ENCODE measurements at places on chromosomes 1 and 21.

DNA sequence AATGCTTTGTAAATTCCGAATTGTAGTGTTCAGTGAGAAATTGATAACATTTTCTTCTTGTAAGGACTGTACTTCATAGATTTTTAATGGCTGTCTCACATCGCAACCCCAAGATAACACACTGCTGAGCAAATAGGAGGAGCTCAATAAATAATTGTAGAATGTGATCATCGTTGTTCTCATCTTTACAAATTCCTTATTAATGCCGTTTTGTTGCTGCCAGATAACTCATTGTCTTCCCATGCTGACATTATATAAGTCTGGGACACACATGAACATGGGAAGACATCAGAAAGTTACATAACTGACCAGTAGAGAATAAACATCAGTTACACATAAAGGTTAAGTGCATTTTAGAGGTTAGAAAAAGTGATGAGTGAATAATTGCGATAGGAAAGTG, 46.4 kb upstream of the TSPAN2 start:
- DNase-seq, result no peak

- no peak for DNase-seq
Measured at GRCh38 chr1:65955503-65955902, 162.8 kb downstream of the PDE4B start.

DNA sequence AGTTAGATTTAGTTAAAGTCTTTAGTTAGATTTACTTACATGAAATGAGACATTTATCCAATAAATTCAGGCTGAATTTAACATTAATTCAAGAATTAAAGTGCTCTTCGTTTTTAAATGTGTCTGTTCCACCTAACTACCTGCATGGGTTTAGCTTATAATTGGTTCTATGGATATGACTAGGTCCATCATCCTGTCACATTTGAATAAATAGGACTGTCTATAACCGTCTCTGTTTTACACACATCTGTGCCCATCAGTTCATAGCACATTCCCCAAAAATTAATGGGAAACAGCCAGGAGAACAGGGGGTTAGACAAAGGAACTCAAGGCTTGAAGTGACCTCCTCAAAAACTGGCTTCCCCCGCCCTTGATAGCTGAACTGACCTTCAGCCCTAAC, 219.6 kb downstream of the MRPL39 start:
- no peak for DNase-seq

DNA sequence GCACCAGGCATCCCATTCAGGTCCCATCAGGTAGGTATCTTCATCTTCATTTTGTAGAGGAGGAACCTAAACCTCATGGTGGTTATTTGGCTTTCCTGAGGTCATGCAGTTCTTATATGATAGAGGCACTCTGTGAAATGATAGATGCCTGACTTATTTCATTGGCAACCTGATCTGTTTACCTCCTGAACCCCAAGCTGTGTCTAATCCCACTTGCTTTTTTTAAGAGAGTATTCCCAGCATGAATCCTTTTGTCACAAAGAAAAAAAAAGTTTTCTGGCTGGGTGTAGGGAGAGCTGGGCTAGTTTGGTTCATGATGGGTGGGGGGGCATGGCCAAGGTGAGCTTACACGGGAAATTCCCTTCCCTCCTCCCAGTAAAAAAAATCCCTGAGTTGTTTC, 154.2 kb downstream of the TENT5C start:
- DNase-seq, result no peak

DNA sequence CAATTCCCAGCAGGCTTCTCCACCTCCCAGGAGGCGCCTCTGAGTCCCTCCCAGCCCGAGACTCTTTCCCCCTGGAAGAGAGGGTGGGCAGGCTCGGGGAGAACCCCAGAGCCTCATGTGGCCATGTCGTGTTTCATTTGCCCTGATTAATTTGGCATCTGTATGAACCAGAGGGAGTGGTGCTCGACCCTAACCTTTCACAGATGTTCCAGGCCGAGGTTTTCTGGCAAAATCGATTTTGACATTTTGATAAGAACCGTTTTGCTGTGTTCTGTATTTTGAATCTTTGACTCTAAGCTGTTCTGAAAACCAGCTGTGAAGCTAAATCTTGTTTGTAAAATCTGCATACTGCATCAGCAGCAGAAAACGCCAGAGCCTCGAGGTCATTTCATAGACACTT, 367.4 kb downstream of the CAMTA1 start:
- no peak for DNase-seq

GRCh38 chr1:211420845-211421454, 71.0 kb downstream of the RD3 start:
- DNase-seq, result no peak

GRCh38 chr1:159889821-159890252, 10.1 kb downstream of the CFAP45 start:
- DNase-seq, result peak; percentile 84

DNA sequence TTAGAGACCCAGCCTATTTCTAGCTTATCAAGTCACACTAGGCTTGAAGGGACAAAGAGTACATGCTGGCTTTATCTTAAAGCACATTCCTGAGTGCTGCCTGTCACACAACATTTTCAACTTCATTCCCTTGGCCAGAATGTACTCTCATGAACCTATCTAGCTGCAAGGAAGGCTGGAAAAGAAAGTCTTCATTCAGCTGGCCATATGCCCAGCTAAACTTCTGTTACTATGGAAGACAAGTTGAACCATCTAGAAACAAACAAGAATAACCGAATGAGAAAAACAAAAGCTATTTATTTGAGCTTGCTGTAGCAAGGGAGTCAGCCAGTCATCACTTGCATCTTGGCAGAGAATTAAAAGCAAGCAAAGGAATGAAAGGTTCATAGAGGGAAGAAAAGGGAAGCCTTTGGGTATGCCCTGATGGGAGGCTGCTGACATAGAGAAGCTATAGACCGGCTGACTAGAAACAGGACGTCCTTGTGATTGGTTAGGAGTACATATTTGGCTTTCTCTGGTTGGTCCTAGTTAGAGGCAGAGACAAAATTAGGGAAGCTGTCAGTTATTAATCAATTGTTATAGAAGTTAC, 108.4 kb downstream of the NEK7 start:
- no peak for DNase-seq

- no peak for DNase-seq
Measured at GRCh38 chr1:108832929-108833328, 24.0 kb downstream of the AKNAD1 start.

DNA sequence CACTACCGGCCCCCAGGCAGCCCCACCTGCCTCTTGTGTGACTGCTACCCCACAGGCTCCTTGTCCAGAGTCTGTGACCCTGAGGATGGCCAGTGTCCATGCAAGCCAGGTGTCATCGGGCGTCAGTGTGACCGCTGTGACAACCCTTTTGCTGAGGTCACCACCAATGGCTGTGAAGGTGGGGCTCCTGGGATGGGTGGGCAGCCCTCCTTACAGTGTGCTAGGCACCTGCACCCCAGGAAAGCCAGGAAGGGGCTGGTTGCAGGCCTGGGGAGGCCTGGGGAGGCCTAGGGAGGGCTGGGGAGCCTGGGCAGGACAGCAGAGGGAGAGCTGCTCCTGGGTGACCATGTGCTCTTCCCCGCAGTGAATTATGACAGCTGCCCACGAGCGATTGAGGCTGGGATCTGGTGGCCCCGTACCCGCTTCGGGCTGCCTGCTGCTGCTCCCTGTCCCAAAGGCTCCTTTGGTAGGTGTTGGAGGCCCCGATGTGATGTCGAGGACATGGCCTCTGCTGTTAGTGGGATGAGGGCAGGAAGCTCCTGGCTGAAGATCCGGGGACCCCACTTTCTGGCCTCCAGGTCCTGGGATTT, 16.5 kb downstream of the CELSR2 start:
- peak; percentile 31 for DNase-seq

DNA sequence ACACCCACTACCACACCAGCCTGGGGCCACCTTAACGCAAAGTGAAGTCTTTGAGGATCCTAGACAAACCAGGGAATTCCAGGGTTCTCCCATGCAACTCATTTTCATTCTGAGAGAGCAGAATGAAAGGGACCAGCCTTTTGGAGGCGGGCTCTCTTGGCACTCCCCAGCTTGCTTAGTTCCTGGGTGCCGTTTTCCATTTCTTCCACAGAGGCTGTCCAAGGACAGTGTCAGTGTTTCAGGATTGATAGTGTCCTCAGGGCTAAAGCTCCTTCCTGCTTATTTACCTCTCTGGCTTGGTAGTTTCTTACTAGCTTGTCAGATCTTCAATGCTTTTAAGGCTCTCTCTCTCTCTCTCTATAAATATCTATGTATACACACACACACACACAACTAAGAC, 30.1 kb upstream of the GNG4 start:
- no peak for DNase-seq

DNA sequence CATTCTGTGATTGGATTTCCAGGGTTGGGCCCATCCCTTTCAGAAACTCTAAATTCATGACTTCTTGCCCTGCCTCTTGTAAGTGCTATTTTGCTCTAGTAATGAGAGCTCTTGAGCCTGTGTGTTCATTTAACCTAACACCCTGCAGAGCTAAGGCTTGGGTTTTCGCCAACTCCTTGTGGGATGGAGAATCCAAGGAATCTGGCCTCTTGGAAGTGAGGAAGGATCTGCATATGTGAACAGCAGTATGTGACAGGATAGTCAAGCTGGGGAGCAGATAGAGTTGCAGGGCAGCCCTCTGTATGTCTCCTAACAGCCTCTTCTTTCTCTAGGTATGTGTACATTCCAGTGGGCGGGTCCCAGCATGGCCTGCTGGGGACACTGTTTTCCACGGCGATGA, 258.9 kb downstream of the HHAT start:
- DNase-seq, result no peak

- no peak for DNase-seq
Measured at GRCh38 chr1:205772607-205773032, 2.7 kb downstream of the RAB29 start.

- DNase-seq, result no peak
Measured at GRCh38 chr1:37404711-37405110, 69.7 kb upstream of the ZC3H12A start.

- DNase-seq, result no peak
Measured at GRCh38 chr1:21341022-21341421, 50.8 kb upstream of the ECE1 start.

DNA sequence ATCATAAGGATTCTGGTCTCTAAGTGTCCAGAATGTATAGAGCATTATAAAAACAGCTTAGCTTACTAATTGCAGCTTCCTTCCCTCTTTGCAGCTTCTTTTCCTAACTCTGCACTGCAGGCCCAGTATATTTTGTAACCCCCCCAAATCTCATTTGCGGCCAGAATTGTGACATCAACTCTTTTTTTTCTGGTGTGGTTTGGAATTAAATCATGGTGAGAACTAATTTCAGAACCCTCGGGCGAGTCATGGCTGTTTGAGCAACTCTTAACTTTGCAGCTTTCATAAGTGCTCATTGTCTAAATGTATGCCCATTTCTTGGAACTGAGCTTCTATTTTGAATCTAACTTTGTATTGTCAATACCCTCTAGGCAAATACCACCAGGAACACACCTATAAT, 187.4 kb downstream of the CYYR1 start:
- DNase-seq, result no peak

DNA sequence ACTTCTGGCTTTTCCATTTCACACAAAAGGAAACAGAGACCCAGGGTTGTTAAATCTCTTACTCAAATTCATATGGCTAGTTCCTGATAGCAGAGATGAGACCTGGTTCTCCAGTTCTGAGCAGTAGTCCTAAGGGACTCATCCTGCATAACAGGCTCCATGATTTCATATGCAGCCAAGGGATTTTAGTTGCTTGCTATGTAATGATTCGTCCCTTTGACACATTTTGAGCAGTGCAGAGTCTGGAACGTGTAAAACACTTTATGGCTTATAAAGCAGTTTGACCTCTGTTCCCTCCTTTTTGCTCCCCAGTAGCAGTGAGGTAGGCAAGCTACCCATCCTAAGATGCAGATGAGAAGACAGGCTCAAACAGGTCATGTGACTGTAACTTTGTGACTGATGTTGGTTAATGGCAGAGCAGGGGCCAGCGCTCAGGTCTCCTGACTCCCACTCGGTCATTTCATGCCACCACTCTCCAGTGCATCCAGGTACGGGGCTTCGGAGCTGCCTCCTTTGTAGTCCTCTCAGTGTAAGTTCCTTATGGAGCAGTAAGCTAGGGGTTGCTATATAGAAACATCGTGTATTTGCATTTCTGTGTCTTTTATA, 24.2 kb downstream of the CC2D1B start:
- DNase-seq, result no peak

DNA sequence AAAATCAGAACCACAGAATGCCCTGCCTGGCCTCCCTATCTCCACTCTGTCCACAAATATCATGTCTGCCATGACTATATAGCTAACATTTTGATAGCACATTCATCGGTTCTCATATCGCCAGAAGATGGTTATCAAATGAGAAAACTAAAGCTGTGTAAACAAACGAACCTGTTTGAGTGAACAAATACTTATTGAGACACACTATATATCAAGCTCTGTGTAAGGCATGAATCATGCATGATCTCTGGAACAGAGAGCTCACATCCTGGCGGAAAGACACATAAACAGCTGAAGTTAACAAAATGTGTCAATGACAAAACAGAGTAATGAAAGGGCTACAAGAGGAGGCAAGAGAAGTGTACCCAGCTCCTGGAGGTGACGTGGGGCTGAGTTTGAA, 13.1 kb downstream of the KCND3 start:
- no peak for DNase-seq

DNA sequence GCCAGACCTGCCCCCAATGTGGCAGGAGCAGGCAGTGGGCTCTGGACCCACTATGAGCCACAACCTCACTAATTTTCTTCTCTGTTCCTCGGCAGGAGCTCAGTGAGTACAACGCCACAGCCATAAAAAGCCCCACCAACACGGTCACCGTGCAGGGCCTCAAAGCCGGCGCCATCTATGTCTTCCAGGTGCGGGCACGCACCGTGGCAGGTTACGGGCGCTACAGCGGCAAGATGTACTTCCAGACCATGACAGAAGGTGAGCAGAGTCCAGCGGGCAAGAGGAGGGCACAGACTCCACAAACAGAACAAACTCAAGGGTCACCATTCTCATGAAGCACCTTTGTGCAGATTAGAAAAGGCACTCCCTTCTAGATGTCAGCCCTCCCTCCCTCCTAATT, 79.9 kb downstream of the LACTBL1 start:
- DNase-seq, result no peak

GRCh38 chr1:156276966-156277381, 5.7 kb downstream of the SMG5 start:
- no peak for DNase-seq

DNA sequence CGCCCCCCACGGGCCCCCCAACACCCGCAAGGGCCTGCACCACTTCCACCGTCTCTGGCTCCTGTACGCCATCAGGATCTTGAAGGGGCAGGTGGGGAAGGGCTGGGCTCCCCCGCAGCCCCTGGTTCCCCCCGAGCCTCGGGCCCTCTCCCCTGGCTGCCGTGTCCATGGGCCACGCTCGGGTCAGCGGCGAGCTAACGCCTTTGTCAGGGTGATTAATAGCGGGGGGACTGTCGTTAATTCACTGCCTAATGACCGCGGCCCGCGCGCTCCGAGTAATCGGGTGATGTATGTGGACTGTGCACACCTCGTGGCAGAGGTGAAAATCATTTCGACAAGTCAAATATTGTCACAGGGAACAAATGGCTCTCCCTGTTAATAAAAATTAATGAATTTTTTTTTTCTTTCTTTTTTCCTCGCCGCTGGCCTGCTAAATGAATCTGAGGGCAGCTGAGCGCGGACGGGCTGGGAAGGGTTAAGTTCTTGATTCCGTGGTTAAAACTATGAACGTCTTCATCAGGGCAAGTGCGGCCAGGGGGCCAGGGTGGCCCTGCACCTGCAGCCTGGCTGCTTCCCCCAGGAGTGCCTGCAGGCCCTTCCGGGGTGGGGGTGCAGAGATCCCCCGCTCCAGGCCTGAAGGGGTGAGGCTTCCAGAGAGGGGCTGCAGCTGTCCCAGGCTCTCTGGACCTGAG, 100.8 kb downstream of the PRDM16 start:
- no peak for DNase-seq

GRCh38 chr21:16794950-16795349, 717.9 kb upstream of the CXADR start:
- DNase-seq, result peak; percentile 56
